ENCODE measurements at places on chromosomes 1 and 21.

- DNase-seq, result peak; percentile 52
These were observed 612.0 kb downstream of the MATN1 start for GRCh38 chr1:30111431-30111830.

GRCh38 chr1:202585590-202585933, 124.7 kb downstream of the SYT2 start:
- DNase-seq, result no peak

DNA sequence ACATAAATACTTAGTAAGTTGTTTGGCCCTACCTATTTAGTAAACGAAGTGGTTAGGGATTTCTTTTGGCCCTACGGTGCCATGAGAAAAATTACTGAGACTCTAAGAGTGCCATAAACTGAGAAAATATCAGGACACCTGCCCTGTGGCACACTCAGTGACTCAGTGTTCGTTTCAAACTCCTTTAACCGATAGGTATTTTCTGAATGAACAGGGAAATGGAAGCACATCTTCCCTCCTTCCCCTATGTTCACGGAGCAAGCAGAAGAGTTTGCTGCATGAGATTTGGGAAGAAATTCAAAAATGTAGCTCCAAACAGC, 134.2 kb downstream of the KAZN start:
- no peak for DNase-seq

DNA sequence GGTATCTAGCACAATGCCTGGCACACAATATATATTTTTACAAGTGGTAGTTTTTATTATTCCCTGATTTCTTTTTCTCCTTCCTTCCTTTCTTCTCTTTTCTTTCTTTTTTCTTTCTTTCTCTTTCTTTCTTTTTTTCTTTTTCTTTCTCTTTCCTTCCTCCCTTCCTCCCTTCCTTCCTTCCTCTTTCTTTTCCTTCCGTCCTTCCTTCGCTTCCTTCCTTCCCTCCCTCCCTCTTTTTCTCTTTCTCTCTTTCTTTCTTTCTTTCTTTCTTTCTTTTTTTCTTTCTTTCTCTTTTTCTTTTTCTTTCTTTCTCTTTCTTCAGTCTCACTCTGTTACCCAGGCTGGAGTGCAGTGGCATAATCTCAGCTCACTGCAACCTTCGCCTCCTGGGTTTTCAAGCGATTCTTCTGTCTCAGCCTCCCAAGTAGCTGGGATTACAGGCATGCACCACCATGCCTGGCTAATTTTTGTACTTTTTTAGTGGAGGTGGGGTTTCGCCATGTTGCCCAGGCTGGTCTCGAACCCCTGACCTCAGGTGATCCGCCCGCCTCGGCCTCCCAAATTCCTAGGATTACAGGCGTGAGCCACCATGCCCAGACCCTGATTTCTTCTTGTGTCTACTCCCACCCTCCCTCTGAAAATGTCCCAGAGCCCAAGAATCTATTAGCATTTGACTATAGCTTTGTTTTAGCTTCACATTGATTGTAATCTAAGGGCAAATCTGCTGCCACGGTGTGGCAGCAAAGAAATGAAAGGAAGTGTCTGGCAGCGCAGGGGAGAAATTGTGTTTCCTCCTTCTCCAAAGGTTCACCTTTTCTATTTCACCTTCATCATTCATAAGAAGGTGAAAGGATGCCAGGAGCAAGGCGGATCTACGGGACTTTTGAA, 19.9 kb upstream of the ABCB10 start:
- no peak for DNase-seq

- DNase-seq, result no peak
These were observed 287.1 kb upstream of the AJAP1 start for GRCh38 chr1:4367230-4367777.

DNA sequence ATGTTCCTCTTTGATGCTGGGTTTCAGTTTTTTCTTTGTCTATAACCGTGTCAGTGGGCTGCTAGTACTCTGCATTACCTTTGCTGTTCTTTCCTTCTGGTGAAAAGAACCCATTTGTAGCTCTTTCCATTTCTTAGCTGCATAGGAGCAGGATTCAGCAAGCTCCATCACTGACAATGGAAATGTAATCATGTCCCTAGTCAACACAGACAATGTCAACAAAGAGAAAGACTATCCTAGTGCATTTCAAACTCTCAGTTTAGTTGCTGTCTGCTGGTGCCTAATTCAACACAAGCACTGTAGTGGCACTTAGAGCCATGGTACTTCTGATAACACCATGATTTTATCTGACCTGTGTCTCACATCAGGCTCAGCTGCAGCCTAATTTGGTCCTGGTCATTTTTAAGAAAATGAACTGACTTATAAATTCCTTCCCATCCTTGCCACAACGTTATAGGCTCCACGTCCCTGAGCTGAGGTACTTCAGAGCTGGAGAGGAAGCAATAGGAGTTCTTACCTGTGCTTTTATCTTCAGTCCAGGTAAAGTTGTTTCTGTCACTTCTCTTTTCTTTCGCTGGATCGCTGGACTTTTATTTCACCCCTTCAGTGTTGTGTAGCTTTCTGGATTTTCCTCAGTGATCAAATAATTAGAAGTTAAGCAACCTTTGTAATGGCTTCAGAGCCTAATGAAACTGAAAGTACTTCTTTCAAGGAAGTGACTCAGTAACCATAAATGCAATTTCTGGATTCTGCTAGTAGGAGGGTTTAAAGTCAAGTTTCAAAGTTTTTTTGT, at the start of gene GBP3:
GBP3 (minus strand) TSS at position 700 of the 793 bp plus-strand sequence. CDS start 2,145 bp downstream, outside the sequence.
- peak; percentile 85 for DNase-seq

GRCh38 chr1:43509740-43510375, 20.8 kb upstream of the PTPRF start:
- no peak for DNase-seq

DNA sequence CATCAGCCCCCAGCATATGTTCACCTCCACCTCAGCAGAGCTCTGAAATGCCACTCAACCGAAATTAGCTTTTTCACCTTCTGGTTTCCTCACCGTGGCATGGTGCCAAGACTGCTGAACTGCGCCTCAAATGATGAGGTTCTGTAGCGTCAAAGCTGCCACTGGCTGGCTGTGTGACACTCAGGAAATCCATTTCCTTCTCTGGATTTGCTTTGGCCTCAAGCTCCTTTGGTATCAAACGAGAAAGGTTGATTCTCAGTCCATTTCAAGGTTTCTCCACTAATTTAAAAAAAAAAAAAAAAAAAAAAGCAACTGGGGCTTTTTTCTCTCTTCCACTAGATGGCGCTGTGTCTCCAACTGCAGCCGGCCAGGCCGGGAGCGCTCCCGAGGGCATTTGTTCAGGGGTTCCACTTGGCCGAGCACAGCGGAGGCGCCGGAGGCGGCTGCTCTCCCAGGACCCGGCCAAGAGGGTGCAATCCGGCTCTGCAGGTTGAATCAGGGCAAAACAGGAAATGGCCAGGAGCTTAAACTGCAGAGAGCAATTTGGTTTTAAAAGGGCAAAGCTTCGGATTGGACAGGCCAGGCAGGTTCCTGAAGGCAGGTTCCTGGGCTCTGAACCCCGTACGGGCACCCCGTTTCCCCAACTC, 26.5 kb upstream of the PLA2G2C start:
- peak; percentile 38 for DNase-seq

GRCh38 chr1:160608514-160608913, 29.2 kb upstream of the CD84 start:
- no peak for DNase-seq

GRCh38 chr1:8334106-8334851, 16.4 kb downstream of the SLC45A1 start:
- DNase-seq, result no peak

All from iris pigment epithelial cell (primary cell).